Neural crest cell (in vitro differentiated cells): ENCODE measurements at places on chromosomes 4 and X. TPM values are rescaled to one million over a fixed set of nuclear protein-coding genes. Genes with fewer than 3 reads are reported as not detected.

Gene CLDN22
- total RNA-seq: not detected in 2 replicates

GRCh38 chr4:186104890-186105646 lies 564 bp downstream of the FAM149A start:
- DNase-seq: peak; percentile 24

GRCh38 chr4:9599266-9599665 lies 155.1 kb downstream of the DEFB131A start:
- DNase-seq: no peak

DNA sequence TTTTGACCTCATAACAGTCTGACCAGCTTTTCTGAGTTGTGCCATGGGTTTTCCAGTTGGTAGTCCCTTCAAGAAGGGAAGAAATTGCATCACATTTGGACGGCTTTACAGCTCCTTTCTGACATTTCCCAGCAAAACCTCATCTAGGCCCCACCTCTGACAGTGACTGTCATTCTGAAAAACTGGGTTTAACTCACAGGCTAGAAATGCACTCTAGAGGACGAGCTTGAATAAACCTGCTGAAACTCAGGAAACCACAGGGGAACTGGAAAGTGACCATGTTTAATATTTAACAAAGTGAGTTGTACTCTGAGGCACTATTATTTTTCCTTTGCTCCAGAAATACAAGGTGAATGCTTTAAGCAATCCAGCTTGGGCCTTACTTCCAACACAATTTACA lies 434.3 kb upstream of the RASGEF1B start:
- no peak for DNase-seq

Gene RAB39B
- 6.5 and 7.3 TPM in 2 replicates for total RNA-seq

Gene CXCL9
- not detected in 2 replicates for total RNA-seq

Gene TLL1
- total RNA-seq: 1.7 and 2.2 TPM in 2 replicates

GRCh38 chr4:132691668-132692067 lies 457.4 kb upstream of the PCDH10 start:
- DNase-seq: no peak

DNA sequence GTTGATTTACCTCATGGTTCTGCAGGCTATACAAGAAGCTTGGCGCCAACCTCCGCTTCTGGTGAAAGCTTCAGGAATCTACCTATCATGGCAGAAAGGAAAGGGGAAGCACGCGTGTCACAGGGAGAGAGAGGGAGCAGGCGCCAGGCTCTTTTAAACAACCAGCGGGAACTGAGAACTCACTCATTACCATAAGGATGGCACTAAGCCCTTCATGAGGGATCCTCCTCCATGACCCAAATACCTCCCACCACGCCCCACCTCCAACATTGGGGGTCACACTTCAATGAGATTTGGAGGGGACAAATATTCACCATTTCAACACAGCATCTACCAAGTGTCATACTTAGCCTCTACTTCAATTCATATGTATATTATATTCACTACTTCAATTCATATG lies 18.8 kb upstream of the TBC1D8B start:
- no peak for DNase-seq

GRCh38 chrX:71053217-71053621 lies 14.9 kb downstream of the SNX12 start:
- DNase-seq: no peak

Gene USP9X
- total RNA-seq: 60.0 and 62.2 TPM in 2 replicates

GRCh38 chrX:103362474-103362873 lies 6.2 kb downstream of the TCEAL9 start:
- no peak for DNase-seq

DNA sequence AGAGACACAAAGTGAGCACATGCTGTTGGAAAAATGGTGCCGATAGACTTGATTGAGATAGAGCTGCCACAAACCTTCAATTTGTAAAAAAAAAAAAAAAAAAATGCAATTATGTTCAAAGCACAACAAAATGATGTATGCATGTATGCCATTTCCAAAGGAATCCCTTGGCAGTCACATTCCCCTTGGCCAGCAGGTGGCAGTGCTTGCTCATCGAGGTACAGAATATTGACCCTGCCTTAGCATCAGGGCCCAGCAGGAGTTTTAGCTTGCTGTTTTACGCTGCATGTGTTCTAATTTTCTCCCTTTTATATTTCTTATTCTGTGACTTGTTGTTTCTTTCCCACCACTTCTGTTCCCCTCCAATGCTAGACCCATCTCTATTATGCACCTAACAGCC lies 34.5 kb upstream of the CYBB start:
- peak; percentile 57 for DNase-seq

Gene BEND4
- total RNA-seq: 0.40 and 1.0 TPM in 2 replicates

- no peak for DNase-seq
Observed at GRCh38 chr4:120630427-120630826, 292.1 kb downstream of the PRDM5 start.

GRCh38 chr4:21733894-21734630 lies 214.5 kb downstream of the KCNIP4 start:
- no peak for DNase-seq

Gene CYSLTR1
- total RNA-seq: not detected in 2 replicates

Gene PCYT1B
- total RNA-seq: 32.3 and 34.0 TPM in 2 replicates

DNA sequence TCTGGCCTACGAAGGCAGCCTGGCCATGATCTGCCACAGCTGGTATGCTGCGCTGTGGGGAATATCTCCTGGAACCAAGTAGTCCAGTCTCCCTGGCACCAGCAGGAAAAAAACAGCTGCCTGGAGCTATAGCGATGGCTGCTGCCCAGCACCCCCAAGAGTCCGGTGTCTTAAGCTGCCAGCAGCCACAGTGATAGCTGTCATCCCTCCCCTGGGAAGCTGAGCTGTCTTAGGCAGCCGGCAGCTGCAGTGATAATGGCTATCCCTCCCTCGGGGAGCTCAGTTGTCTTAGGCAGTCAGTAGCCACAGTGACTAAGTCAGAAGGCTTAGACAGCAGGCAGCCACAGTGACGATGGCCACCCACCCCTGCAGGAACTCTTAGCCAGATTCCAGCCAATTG lies 205.1 kb downstream of the STPG2 start:
- no peak for DNase-seq

DNA sequence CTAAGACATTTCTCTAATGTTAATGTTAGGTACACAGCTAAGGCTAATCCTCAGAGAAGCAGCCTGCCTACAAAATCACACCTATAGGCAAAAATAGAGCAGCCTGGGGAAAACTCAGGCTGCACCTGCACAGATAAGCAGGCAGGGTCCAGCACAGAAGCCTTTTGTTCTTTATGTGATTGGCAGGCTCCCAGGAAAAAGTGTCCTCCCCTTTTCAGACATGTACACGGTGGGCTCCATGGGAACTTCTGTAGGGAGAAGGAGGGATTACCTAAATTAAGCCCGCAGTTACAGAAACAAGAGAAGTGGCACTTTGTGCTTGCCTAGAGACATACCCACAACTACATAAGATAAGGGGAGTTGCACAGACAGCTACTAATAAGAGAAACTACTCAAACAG lies 4.0 kb upstream of the HSPA4L start:
- DNase-seq: no peak

GRCh38 chr4:73902817-73903547 lies 33.8 kb downstream of the CXCL1 start:
- DNase-seq: no peak

Gene SCML2
- total RNA-seq: 13.6 and 14.2 TPM in 2 replicates

GRCh38 chr4:189143263-189143952 lies 797.3 kb upstream of the FRG1 start:
- DNase-seq: no peak

- DNase-seq: peak; percentile 31
Observed at GRCh38 chr4:83771113-83771705, 235.3 kb downstream of the GPAT3 start.

DNA sequence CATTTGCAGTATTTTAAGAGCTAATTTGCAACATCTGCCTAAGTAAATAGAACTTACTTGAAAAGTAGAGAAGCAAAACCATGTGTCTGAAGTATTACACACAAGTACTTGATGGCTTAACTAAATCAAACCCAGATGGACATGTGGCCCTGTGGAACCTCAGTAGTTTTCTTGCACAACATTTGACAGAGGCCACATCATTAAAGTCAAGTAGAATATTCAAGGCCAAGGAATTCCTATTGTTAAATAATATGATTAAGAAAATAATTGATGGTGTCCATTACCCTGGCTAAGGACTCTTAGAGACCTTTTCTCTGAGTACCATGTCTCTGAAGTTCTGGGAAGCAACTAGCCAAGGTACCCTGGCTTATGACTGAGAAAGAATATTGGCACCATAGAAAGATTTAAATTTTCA lies 135.4 kb upstream of the OTUD4 start:
- DNase-seq: no peak

Gene MYOZ2
- total RNA-seq: not detected in 2 replicates

GRCh38 chrX:120316587-120317283 lies 5.5 kb upstream of the TMEM255A start:
- no peak for DNase-seq

GRCh38 chr4:56129431-56129861 lies 180.7 kb downstream of the CEP135 start:
- DNase-seq: no peak

DNA sequence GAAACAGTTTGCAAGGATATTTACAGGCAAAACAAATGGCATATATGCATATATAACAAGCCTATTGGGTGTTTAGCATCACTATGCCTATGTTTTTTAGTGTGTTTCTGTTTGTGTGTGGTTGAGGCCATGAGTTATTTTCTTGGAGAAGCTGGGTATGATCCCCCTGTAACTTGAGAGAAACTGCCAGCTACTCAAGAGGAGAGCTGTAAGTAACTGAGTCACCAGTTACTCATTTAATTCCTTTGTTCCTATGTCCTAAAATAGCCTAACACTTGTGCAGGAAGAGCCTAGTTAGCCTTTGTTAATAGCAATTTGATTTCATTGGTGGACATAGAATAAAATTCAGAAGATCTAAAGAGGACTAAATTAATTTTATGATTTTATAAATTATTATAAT lies 79.1 kb downstream of the PWWP3B start:
- DNase-seq: no peak

- DNase-seq: no peak
Observed at GRCh38 chrX:72735561-72735960, 21.5 kb upstream of the PHKA1 start.

- no peak for DNase-seq
Observed at GRCh38 chr4:67565284-67565683, 6.8 kb downstream of the STAP1 start.

DNA sequence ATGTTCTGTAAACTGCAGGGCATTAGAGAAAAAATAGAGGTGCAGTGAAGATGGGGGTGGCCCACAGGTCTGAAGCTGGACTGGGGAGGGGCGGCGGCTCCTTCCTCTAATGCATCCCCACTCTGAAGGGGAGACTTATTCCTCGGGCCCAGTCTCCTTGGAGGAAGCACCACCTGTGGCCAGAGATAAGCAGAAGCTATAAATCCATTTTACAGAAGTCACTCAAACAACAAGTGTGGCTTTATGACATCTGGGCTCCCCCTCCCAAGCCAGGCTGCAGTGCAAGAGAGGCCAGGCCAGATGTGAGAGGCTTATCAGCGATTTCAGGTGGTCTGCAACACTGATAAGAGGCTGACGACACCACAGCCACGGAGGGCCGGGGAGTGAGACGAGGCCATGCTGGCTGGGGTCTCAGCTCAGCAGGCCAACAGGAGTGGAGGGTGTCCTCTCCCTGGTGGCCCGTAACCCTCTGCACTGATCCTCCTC lies 15.8 kb downstream of the CYTL1 start:
- DNase-seq: no peak
